ENCODE measurements at places on chromosomes 1 and 21.

DNA sequence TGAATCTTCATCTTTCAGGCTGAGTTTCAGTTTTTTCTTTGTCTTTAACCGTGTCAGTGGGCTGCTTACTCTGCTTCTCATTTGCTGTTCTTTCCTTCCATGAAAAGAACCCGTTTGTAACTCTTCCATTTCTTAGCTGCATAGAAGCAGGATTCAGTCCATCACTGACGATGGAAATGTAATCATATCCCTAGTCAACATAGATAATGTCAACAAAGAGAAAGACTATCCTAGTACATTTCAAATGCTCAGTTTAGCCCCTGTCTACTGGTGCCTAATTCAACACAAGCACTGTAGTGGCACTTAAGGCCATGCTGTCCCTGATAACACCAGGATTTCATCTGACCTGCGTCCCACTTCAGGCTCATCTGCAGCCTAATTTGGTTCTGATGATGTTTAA lies 376 bp downstream of the GBP1 start:
- DNase-seq: no peak

DNA sequence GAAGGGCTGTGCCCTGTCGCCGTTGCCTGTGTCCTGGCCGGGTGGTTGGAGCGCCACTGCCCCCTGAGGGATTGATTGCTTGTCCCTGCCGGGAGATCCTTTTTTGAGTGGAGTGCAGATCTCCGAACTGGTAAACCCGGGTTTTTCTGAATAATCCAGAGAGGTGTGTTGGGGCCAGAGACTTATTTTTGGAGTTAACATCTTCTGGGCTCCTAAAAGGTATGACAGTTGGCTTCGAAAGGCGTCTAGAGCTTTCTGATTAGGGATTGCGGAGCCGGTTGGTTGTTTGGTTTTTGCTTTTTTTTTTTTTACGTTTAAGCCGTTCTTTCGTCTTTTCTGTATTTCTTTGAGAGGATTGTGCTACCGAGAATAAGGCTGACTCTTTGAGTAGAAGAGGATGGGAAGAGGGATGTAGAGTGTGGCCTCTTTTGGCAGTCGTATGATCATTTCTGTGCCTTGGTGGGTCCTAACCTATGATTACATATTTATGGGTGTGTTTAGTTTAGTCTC lies 756 bp downstream of the RLF start:
- DNase-seq: no peak

DNA sequence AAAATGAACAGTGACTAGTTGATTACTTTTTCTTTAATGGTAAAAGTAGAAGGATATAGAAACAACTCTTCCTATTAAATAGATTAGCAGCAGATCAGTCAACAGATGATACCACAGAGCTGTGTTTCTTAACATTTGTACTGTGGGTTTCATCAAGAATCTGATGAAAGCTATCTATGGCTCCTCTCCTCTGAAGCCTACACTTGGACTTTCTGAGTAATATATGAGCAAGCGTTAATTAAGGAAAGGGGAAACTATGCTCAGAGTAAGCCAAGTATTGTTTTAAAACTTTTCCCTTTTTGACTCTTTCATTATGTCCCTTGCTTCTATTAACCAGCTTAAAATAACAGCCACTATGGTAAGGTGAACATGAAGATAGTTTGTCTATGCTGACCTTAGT lies 10.8 kb downstream of the ARID4B start:
- no peak for DNase-seq

DNA sequence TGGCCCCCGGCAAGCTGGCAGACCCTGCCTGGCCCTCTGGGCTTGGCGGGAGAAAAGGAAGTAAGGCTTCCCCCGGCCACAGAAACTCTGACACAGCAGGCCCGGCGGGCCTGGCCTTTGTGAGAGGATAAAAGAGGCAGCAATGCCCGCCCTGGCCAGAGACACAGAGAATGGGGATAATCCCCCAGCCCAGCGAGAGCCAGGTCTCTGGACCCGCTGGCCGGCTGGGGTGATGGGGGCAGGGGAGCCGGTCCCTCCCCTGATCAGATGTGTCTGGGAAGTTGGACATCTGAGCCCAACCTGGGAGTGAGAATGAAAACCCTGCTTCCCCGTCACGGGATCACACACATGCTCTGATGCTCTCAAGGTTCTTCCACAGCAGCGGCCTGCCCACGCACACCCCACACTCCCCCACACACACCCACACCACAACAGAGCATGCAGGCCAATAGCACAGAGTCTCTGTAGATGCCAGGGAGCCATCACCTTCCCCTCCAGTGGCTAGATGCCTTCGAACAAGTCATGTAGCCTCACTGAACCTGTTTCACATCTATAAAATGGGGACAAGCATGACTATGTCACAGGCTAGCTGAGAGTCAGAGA lies 4.2 kb downstream of the RSPO1 start:
- no peak for DNase-seq

- no peak for DNase-seq
Measured at GRCh38 chr21:41426676-41427404, 801 bp downstream of the MX1 start.

DNA sequence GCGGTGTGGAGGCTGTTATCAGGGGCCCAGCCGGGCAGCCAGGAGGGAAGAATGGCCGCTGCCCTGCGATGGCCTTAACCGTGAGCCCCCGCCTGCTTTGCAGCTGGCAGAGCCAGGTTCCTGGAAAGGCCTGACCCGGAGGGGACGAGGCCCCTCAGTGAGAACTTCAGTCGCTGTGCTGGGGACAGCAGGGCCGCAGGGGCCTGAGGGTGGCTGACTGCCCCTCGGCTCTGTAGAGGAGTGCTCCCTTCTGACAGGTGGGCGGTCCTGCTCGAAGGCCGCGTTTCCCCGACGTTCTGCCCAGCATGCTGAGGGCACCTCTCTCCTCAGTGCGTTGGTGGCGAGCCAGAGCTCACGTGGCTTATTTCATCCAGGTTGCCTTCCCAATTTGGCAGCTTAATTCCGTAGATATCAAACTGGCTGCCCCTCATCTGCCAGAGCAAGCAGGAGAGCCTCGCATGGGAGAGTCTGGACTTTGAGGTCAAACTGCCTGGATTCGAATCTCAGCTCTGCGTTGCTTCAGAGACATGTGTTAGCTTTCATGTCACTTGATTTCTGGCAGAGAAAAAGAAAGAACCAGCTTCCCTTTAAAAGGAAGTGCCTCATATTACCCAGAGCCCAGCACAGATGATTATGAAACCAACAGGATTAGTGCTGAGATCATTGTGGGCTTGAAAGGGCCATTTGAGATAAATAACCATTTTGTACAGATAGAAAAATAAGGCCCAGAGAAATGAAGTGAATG lies 239.8 kb downstream of the SDCCAG8 start:
- no peak for DNase-seq

DNA sequence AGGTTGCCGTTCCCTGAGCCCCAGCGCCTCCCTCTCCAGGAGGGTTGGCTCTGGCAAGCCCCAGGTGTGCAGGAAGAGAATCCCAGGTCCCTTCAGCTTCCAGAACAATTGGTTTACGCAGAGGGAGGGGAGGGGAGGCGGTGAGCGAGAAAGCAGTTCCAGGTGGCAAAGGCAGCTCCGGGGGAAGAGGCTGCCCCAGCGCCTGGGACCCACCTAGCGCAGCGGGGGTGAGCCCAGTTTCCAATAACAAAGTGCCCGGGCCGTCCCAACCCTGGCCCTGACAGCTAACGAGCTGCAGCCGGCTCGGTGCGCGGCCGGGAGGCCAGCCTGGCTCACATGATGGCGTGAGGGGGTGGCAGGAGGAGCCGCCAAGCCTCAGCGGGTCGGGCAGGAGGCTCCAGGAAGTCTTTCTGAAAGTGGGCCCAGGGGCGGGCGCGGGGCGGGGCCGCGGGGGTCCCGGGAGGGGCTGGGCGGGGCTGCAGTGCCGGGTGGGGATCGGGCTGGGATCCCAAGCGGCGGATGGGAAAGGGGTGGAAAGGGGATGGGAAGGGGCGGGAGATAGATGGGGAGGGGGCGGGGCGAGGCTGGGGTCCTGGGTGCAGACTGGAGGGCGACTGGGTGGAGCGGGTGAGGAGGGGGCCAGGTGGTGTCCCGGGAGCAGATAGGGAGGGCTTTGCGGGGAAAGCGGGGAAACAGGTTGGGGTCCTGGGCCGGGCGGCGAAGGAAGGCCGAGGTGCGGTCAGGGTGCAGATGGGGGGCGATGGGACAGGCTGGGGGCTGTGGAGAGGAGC lies 22.8 kb downstream of the DHRS3 start:
- no peak for DNase-seq

GRCh38 chr1:29210278-29211085 lies 20.3 kb downstream of the MECR start:
- no peak for DNase-seq

- DNase-seq: no peak
Measured at GRCh38 chr21:44390886-44391285, 37.5 kb downstream of the TRPM2 start.

GRCh38 chr1:68620571-68620970 lies 123.7 kb upstream of the DEPDC1 start:
- no peak for DNase-seq

GRCh38 chr21:37496972-37497371 lies 130.4 kb downstream of the DYRK1A start:
- no peak for DNase-seq

DNA sequence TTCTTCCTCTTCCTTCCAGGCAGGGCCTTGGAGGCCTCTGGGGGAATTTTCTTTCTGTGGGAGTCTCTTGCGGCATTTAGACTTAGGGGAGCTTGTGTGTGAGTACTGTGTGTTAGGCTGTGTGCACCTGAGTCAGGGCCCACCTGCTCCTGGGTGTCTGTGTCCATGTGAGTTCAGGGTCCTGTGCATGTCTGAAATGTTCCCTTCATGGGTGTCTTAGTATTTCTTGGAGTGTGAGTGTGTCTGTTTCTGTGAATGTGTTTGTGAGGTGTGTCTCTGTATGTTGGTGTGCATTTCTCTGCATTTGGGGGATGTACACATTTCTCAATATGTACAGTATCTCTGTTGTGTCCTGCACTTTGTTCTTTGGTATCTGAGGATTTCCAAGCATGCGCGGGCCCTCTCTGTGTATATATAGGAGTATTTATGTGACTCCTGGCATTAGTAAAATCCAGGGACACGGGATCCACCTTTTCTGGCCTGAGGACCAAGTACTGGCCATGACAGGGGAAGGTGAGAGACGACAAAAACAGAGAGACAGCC lies 2.4 kb downstream of the TFAP2E start:
- DNase-seq: no peak

DNA sequence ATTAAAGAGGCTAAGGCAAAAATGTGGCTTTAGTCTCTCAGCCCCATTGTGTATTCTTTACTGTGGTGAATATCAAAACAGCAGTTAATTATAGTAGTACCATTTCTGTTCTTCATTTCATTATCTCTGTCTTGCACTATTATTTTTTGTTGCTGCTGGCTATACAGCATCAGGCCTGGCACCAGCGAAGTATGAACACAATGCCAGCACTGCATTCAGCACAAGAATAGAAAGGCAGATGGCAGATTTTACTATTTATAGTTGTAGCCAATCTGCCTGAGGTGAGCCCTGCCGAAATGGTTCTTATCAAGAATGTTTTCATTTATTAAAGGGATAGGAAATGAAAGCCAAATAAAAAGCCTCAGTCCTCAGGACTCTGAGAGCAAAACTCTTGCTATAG lies 72.1 kb downstream of the GPR52 start:
- DNase-seq: peak; percentile 58

GRCh38 chr1:212164095-212164872 lies 120.9 kb upstream of the PPP2R5A start:
- no peak for DNase-seq

DNA sequence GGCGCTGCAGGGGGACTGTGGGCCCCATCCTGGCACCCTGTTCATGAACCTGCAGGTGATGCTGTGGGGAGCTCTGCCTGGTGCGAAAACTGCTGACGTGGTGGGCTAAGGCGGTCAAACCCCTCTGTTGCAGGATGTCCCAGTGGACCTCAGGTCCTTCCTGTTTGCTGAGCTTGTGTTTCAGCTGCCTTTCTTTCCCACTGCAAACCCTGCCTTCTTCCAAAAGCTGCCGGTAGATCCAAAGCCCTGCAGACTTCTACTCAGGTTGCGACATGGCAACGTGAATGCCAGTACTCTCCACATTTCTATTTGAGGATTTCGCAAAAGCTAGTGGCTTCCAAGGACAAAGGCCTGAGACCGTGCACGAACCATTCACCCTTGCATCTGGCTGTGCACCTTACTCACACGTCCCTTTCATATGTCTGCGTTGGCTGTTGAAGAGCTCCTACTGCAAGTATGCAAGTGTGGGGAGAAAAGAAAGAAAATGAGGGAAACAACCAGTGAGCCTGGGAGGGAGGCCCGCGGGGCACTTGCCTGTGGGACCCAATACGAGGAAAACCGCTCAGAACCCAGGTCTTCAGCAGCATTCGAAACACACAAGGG lies 6.2 kb upstream of the RRP1 start:
- no peak for DNase-seq

- DNase-seq: no peak
Measured at GRCh38 chr1:167455786-167456446, 62.4 kb downstream of the CD247 start.

DNA sequence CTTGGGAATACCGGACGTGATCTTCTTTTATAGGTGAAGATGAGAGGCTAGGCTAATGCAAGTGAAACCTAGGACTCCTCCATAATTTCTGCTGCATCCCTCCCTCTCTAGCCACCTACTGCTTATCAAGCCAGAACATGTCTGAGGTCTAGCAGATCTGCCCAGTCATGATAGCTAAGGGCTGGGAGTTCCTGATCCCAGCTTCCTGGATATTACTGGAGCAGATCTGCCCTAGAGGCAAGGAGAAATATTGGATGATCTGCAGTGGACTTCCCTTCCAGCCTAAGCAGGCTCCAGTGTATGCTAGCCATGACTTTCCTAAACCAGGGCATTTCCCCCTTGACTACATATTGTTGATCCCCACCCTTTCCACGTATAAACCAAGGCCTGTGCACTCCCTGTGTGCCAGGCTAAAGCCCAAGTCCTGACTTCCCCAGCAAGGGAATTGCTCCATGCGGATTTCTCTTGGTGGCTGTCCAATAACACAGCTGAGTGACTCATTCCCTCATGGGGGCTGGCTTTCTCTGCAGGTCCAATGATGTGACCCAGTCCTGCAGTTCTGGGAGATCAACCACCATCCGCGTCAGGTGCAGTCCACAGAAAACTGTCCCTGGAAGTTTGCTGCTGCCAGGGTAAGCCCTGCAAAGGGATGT lies 15.5 kb upstream of the SARS1 start:
- peak; percentile 37 for DNase-seq

All from NCI-H446 treated with DMSO at 0.1 percent for 48 hours (cell line).